ENCODE measurements at places on chromosomes 11 and 22. TPM values are rescaled to one million over a fixed set of nuclear protein-coding genes. Genes with fewer than 3 reads are reported as not detected.

P4HA3 gene
- 0.94 TPM for total RNA-seq

SMTN gene
- 51.2 TPM for total RNA-seq

DNA sequence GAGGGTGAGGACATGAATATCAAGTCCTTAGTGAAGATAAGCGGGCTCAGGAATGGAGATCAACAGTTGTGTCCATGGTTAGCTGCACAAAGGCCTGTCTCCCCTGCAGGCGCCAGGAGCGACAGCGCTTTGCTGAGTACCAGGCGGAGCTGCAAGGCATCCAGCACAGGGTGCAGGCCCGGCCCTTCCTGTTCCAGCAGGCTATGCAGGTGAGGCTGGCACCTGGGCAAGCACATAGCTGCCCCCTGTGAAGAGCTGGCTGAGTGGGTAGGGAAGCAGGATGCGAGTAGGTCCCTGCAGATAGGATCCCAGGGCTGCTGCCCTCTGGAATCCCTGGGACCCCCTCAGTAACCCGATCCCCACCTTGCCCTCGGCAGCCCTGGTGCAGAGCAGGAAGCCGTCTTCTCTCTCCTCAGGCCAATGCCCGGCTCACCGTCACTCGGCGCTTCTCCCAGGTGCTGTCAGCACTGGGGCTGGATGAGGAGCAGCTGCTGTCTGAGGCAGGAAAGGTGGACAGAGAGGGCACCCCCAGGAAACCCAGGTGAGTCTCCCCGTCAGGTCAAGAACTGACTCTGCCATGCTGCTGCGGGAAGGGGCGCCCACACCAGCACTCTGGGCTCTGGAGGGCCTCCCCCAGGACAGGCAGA is 2.6 kb upstream of the SART1 start:
- H3K27me3 ChIP-seq, result no peaks in the 10 kb centered on the region
- peaks cover 9% of the 10 kb centered on the region for H3K4me1 ChIP-seq
- H3K4me3 ChIP-seq, result no peak overlapping the region
- no peak for DNase-seq
- no peak overlapping the region for H3K27ac ChIP-seq

DNA sequence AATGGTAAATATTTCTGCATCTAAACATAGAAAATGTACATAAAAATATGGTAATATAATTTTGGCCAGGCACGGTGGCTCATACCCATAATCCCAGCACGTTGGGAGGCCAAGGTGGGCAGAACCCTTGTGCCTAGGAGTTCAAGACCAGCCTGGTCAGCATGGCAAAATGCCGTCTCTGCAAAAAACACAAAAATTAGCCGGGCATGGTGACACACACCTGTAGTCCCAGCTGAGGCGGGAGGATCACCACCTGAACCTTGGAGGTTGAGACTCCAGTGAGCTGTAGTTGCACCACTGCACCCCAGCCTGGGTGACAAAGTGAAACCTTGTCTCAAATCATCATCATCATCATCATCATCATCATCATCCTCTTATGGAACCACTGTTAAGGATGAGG is 230.6 kb upstream of the NCAM1 start:
- no peak for DNase-seq
- H3K27ac ChIP-seq, result no peak overlapping the region
- H3K4me3 ChIP-seq, result no peak overlapping the region
- H3K36me3 ChIP-seq, result no peaks in the 10 kb centered on the region

OR51B5 gene
- 0.24 TPM for total RNA-seq

OR4A16 gene
- total RNA-seq, result not detected

C11orf16 gene
- not detected for total RNA-seq

DNA sequence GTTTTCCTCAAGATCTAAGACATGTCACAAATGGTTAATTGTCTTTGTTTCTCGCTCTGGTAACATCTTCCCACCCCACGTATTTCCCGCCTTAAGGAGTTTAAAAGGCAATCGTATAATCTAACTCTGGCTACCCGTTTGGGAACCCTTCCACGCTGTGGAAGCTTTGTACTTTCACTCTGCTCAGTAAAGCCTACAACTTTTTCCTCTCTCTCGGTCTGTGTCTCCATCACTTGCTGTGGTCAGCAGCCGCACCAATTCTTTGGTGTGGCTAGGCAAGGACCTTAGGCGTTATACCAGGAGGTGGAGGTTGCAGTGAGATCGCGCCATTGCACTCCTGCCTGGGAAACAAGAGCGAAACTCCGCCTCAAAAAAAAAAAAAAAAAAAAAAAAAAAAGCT is 1430.1 kb downstream of the LRRC4C start:
- no peak for DNase-seq
- H3K27ac ChIP-seq, result no peak overlapping the region
- no peaks in the 10 kb centered on the region for H3K4me1 ChIP-seq
- no peak overlapping the region for H3K4me3 ChIP-seq

GRCh38 chr11:36492724-36493304 is 17.3 kb downstream of the TRAF6 start:
- no peaks in the 10 kb centered on the region for H3K27me3 ChIP-seq
- no peak for DNase-seq
- no peaks in the 10 kb centered on the region for H3K4me1 ChIP-seq
- peaks cover 51% of the 10 kb centered on the region for H3K36me3 ChIP-seq

GRCh38 chr22:46673662-46674236 is 53.6 kb downstream of the GRAMD4 start:
- DNase-seq, result no peak
- no peaks in the 10 kb centered on the region for H3K4me1 ChIP-seq
- no peak overlapping the region for H3K27ac ChIP-seq
- H3K4me3 ChIP-seq, result no peak overlapping the region

DNA sequence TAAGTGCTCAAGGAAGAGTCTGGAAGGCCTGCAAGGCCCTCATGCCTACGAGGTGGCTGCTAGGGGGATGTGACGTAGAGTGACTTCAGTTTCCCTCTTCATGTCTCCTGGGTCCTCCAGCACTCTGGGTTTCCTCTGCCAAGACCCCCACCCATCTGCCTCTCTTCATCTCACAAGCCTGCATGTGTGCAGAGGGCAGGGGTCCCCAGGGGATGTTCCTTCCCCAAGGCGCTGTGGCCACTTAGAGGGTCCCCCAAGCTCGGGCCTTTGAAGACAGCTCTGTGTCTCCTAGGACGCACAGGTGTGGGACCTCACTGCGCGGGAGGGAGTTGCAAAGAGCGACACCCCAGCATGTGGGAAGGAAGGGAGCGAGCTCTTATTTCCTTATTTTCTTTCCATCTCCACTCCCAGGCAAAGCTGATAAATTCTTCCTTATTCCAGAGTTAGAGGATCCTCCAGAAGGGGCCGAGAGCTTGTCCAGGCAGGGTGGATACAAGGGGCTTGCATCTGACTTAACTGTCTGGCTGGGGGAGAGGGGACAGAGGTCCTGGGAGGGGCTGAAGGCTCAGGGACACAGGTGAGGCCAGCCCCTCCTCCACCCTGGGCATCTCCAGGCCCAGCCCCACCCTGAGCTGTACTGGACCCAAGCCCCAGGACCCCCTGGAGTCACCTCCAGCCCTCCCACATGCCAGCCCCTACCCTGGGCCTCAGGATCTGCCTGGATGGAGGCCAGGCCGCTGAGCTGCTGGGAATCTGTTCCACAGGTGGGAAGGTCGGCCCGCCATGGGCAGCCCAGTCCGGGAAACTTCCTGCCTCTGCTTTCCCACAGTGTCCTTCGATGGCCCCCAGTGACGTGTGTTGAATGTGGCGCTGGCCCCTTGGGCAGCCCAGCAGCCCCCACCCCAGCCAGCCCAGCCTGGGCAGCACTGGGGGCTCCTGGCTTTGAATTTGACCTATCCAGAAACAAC is 59.7 kb upstream of the KCNQ1OT1 start:
- no peaks in the 10 kb centered on the region for H3K27me3 ChIP-seq
- H3K4me3 ChIP-seq, result no peak overlapping the region
- no peaks in the 10 kb centered on the region for H3K4me1 ChIP-seq
- no peaks in the 10 kb centered on the region for H3K36me3 ChIP-seq
- peak; percentile 12 for DNase-seq

GRCh38 chr22:41664951-41665350 is 23.7 kb downstream of the SNU13 start:
- H3K36me3 ChIP-seq, result peaks cover 6% of the 10 kb centered on the region
- no peaks in the 10 kb centered on the region for H3K27me3 ChIP-seq
- no peaks in the 10 kb centered on the region for H3K4me1 ChIP-seq
- no peak for DNase-seq
- H3K27ac ChIP-seq, result no peak overlapping the region

DNA sequence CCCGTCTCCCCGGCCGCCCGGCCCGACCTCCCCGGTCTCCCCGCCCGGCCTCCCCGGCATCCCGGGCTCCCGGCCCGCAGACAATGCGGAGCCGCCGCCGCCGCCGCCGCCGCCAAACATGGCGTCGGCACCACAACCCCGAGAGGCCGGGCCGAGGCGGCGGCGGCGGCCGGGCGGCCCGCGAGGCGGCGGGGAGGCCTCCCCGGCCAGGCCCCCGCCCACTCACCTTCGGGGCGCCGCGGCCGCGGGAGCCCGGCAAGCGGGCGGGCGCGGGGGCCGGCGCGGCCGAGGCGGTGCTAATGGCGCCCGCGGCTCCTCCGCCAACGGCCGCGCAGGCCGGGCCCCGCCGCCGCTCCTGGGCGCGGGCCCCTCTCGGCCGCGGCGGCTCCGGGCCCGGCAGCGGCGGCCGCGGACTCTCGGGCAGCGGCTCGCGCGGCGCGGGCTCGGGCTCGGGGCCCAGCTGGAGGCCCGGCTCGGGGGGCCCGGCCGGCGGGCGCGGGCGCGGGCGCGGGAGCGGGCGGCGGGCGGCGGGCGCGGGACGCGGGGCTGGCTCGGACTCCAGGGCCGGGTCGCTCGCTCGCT is 311 bp downstream of the BRD1 start:
- H3K27ac ChIP-seq, result peak overlapping the region; percentile 57
- H3K4me1 ChIP-seq, result peaks cover 17% of the 10 kb centered on the region
- H3K27me3 ChIP-seq, result no peaks in the 10 kb centered on the region
- H3K36me3 ChIP-seq, result peaks cover 11% of the 10 kb centered on the region
- peak overlapping the region; percentile 82 for H3K4me3 ChIP-seq
- DNase-seq, result no peak

GGA1 gene
- 36.4 TPM for total RNA-seq

DNA sequence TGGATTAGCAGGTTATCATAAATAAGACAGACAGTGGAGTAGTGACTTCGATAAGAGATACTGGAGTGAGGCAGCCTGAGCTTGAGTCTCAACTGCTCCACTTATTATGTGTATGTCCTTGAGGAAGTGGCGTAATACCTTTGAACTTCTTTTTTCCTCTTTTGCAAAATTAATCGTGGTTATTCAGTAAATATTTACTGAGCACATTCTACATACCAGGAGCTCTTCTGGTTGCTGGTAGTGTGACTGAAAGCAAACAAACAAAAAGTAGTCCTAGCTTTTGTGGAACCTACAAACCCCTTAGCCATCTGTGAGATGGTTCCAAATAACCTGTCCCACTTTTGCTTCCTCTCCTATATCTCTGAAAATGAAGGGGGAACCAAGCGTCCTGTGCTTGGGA is 125.6 kb upstream of the ASPHD2 start:
- H3K4me1 ChIP-seq, result no peaks in the 10 kb centered on the region
- H3K36me3 ChIP-seq, result no peaks in the 10 kb centered on the region
- H3K27ac ChIP-seq, result no peak overlapping the region
- DNase-seq, result no peak

TRMU gene
- 15.0 TPM for total RNA-seq

ATF4 gene
- 200 TPM for total RNA-seq

MMP12 gene
- total RNA-seq, result 0.12 TPM

GRCh38 chr22:27851974-27852746 is 50.6 kb upstream of the MN1 start:
- H3K4me3 ChIP-seq, result no peak overlapping the region
- no peaks in the 10 kb centered on the region for H3K4me1 ChIP-seq
- no peak overlapping the region for H3K27ac ChIP-seq
- no peaks in the 10 kb centered on the region for H3K27me3 ChIP-seq

CSF2RB gene
- total RNA-seq, result 4.3 TPM

Measured in pancreas (tissue), 10 donors.